ENCODE measurements at places on chromosomes 6 and 20. TPM values are rescaled to one million over a fixed set of nuclear protein-coding genes. Genes with fewer than 3 reads are reported as not detected.

GRCh38 chr6:154514481-154514880 lies 4.0 kb upstream of the CNKSR3 start:
- no peak for DNase-seq

GRCh38 chr20:37354210-37355195 lies 8.6 kb downstream of the SRC start:
- no peak for DNase-seq

DNA sequence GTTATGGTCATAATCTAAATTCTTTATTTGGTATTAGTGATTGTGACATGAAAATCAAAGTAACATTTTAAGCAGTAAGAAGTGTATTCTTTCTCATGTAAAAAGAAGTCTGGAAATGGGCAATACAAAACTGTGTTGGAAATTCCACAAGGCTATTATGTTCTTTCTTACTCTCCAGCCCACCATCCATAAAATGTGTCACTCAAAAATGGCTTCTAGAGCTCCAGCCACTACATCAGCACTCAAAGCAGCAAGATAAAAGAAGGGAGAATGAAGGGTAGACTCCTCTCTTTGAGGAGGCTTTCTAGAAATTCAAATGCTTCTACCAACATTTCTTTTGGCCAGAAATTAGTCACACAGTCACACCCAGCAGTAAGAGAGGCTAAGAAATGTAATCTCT lies 18.4 kb downstream of the PDSS2 start:
- no peak for DNase-seq

EPPIN gene
- not detected for total RNA-seq

- DNase-seq, result no peak
Observed at GRCh38 chr6:166244353-166245045, 63.7 kb downstream of the PRR18 start.

DNA sequence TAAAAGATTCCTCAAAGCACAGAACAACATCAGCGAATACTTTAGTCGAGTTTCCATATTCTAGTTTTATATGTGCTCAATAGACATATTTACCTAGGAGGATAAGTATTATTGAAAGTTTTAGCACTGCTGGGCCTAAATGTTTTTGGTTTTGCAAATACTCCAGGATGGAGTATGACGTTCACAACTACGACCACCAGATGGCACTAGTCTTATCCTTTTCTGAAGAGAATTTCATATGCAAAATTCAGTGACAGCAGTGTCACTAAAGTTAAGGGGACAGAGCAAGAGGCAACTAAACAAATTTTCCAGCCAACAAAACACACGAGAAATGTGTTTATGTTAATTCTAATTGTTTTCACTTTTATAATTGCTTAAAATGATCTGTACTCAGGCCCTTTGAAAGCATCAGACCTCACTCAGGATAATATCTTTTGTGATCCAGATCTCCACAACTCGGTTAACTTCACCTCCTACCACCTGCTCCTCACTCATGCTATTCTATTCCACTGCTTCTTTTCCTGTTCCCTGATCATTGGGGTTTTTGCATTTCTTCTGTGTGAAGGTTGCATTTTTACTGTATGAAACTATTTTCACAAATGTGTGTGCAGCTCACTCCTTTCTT lies 220.8 kb downstream of the TRDN start:
- no peak for DNase-seq

- DNase-seq, result no peak
Observed at GRCh38 chr20:24960302-24960801, 11.3 kb downstream of the CST7 start.

PCMT1 gene
- 162 TPM for total RNA-seq

DNA sequence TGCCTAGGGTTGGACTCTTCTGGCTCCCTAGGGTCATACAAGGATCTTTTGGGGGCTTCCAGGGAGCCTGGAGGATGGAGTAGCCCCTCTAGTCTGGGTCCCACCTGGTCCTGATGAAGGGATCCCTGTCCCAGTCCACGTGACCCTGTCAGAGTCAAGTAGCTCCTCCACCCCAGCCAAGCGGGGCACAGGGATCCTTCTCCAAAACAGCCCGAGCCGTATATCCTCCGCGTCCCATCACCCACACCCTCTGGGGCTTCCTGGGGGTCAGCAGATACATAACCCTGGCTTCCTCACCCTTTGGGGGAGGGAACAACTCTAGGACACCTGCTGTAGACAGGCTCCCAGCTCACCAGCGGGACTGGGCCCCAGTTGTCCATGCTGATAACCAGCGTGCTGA lies 28.0 kb downstream of the BPIFB1 start:
- no peak for DNase-seq

GRCh38 chr6:158329531-158329930 lies 17.3 kb downstream of the TULP4 start:
- no peak for DNase-seq

GRCh38 chr6:139857143-139857542 lies 482.7 kb upstream of the CITED2 start:
- no peak for DNase-seq

DNA sequence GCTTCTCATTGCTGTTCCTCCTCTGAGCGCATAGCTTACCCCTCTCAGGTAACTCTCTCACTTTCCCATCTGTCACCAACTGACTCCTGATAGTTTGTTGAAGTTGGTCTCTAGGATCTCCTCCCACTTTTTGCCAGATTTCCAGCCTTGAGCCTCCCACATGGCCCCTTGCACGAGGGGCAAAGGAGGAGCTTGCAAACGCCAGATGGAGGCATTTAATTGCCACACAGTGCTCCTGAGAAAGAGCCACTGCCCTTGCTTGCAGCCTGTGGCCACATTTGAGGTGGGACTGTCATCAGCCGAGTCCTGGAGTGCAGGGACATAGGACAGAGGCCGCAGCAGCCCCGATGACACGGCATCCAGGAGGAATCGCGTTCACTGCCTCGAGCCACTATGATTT lies 348.7 kb downstream of the SMOC2 start:
- DNase-seq, result no peak

- DNase-seq, result no peak
Observed at GRCh38 chr6:117613920-117614560, 11.7 kb upstream of the GOPC start.

DNA sequence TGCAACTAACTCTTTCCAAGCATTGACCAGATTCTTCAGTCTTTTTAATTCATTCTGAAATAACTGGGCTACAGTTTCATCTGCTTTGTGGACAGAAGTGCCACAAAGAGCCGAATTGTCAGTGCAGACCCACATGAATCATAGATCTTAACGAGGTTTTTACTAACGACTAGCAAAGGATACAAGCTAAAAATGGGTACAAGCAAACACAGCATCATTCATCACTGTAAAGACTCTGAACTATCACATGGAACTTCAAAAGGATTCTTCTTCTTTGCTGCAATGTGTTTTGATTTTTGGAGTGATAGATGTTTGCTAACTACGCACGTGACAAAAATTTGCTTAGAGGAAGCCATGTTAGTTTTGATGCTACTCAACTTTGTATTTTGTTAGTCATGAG lies 227.1 kb downstream of the ESR1 start:
- no peak for DNase-seq

DNA sequence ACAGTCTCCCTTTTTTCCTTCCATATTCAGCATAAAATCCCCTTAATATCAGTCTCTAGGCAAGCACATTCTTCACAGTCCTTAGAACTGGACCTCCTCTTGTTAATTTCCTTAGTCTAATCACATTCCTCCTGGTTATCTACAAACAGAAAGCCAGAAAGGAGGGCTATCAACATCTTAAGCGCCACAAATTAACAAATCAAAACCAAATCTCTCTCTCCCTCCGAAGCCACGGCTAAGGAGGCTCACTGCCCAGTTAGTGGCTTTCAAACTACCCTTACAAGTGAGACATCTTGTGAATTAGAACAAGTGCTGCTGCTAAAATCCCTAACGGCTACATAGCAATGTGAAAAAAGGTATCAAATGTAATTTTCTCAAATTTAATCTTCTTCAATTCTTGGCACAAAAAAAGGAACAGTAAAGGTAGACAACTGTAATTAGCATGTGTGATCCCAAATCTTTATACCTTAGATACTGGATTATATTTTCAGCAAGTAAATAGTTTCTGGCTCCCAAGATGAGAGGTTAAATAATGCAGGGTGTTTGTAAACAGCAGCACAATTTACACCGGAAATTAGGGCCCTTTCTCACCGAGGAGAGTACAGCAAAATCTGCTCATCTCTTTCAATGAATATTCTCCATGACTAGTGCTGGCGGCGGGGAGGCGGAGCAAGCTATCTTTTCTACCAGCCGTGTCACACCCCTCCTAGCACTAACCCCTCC lies 1.4 kb upstream of the TRIM39 start:
- no peak for DNase-seq

GRCh38 chr6:14751645-14752175 lies 494.2 kb upstream of the JARID2 start:
- no peak for DNase-seq

HLA-DQB2 gene
- not detected for total RNA-seq

FUT9 gene
- 0.58 TPM for total RNA-seq

FNDC11 gene
- total RNA-seq, result 1.7 TPM

Measured in epithelial cell of proximal tubule (primary cell).